NT2/D1 (cell line): ENCODE measurements at places on chromosomes 3 and 15.

DNA sequence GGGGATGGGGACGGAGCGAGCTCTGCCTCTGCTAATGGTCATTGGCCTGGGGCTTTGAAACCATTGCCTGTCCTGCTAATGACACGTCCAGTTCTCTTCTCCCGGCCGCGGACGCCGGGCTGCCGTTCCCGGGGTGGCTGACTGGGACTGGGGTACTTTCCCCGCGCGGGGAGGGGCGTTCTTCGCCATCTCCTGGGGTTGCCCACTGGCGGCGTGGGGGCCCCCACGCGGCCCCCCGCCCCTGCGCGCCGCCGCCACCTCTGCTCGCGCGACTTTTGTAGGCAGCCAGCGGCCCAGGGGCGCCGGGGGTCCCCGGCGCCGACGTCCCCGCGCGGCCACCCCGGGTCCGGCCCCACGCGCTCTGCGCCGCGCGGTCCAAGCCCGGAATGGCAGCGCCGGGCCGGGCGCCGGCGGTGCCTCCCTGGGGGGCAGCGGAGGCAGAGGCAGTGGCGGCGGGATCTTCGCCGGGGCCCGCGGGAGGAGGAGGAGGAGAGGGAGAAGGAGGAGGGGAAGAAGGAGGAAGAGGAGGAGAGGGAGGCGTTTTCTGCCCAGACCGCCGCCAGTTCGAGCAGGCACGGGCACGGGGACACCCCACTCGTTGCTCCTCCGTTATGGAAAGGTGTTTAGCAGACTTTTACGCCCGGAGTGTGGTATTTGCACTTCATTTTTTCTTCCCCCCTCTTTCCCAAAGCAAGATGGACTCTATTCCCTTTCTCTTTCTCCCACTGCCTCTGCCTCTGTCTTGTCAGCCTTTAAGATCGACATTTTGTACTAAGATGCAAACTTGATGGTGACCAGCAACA, 2.3 kb downstream of the BBX start:
- no peak for DNase-seq

DNA sequence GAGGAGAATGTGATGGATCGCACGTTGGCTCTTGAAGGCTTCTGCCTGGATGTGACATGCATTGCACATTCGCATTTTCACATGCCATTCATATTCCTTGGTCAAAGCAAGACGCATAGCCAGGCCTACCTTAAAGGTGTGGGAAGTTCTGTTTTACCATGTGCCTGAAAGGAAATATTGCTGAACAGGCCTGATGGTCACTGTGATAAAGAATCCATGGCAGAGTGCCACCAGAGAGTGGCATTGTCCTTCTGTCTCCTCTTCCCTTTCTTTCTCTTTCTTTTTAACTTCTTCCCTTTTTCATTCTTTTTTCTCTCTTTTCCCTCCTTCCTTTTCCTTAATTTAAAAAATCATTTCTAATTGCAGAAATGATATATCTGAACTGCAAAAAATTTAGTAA, 15.9 kb upstream of the MITF start:
- DNase-seq, result no peak

GRCh38 chr15:37984368-37984767, 49.9 kb downstream of the TMCO5A start:
- no peak for DNase-seq

GRCh38 chr15:51621155-51621765, 1.3 kb downstream of the DMXL2 start:
- no peak for DNase-seq
